ENCODE measurements at places on chromosomes 3 and 15. TPM values are rescaled to one million over a fixed set of nuclear protein-coding genes. Genes with fewer than 3 reads are reported as not detected.

Gene IL5RA
- total RNA-seq: not detected

Gene TRIM42
- total RNA-seq: not detected

Gene SYNM
- 2.4 TPM for total RNA-seq

Gene SCN5A
- 0.08 TPM for total RNA-seq

Gene CHST2
- total RNA-seq: 8.2 TPM

Gene TF
- 0.30 TPM for total RNA-seq

Gene ROPN1
- total RNA-seq: not detected

Gene CELSR3
- 0.45 TPM for total RNA-seq

Gene DGKG
- total RNA-seq: under 0.01 TPM

Gene NEIL1
- 2.8 TPM for total RNA-seq

Gene MKRN3
- 0.90 TPM for total RNA-seq

Gene LRRC28
- 13.2 TPM for total RNA-seq

Gene UMPS
- 22.8 TPM for total RNA-seq

Gene IFRD2
- 57.7 TPM for total RNA-seq

Gene BMF
- 4.1 TPM for total RNA-seq

Gene INKA1
- 5.7 TPM for total RNA-seq

Gene ADAMTS9
- total RNA-seq: 6.3 TPM

Gene CCDC13
- 0.23 TPM for total RNA-seq

Gene GOLGA6D
- not detected for total RNA-seq

Gene KLHL40
- not detected for total RNA-seq

Gene SEMA3G
- total RNA-seq: not detected

Gene ARHGEF26
- total RNA-seq: 0.12 TPM

Gene SPTSSB
- not detected for total RNA-seq

Gene P3H2
- total RNA-seq: 2.6 TPM

Gene MEIS2
- total RNA-seq: 57.7 TPM

Gene MYRIP
- under 0.01 TPM for total RNA-seq

Gene C15orf39
- 2.3 TPM for total RNA-seq

Gene SST
- total RNA-seq: not detected

Gene SMCO1
- not detected for total RNA-seq

Gene ADGRG7
- 0.12 TPM for total RNA-seq

Gene CCR3
- total RNA-seq: 0.94 TPM

Gene GOLGA6L7
- not detected for total RNA-seq

Gene IRAK2
- 6.8 TPM for total RNA-seq

Gene DPPA4
- total RNA-seq: not detected

Gene RYR3
- total RNA-seq: under 0.01 TPM

Gene HGD
- total RNA-seq: 0.12 TPM

Gene RGMA
- total RNA-seq: 3.2 TPM

Gene TMEM115
- 28.9 TPM for total RNA-seq

Gene TRANK1
- total RNA-seq: 24.7 TPM

Gene EFHB
- 0.23 TPM for total RNA-seq

Gene SLC38A3
- total RNA-seq: not detected

Gene MYL3
- 0.08 TPM for total RNA-seq

Gene SAXO2
- 0.98 TPM for total RNA-seq

Gene CLEC3B
- total RNA-seq: 46.7 TPM

Gene FBXO40
- total RNA-seq: not detected

Gene FEZF2
- total RNA-seq: not detected

Gene SLC27A2
- total RNA-seq: not detected

Gene IQCF5
- not detected for total RNA-seq

Gene COPS2
- total RNA-seq: 75.5 TPM

Gene MEX3B
- 2.6 TPM for total RNA-seq

Gene WDR76
- total RNA-seq: 1.9 TPM

Gene GMNC
- total RNA-seq: not detected
